ENCODE measurements at places on chromosomes 5 and 9.

DNA sequence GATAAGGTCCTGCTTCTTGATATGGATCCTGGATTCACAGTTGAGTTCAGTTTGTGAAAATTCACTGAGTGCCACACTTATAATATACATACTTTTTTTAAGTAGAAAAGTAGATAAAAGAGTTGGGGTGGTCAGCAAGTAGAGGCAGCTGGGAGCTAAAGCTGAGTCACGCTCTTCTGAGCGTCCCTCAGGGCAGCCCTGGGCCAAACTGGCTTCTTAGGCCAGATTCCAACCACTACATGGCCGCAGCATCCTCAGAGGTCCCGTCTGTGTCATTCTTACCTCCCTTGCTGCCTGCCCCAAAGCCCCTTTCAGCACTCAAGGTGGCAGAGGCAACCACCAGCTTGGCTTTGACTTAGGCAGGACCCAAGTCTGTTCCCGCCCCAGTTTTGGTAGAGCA is 123.3 kb upstream of the TBC1D2 start:
- DNase-seq: no peak

DNA sequence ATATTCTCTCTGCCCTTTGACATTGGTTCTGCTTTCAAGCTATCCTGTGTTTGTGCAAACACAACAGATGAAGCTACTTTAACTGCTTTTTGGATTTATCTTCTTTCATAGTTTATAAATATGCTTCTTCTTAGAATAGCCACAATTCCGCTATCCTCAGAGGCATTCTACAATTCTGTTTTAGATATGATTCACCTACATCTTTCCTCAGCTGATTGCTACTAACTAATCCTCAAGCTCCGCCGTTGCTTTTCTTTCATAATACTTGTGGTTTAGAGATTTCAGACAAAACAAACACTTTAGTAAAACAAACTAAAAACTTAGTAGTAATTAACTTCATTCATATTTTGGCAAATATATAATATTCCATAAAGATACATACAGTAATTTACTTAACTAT is 52.5 kb downstream of the ECPAS start:
- DNase-seq: peak; percentile 31

- no peak for DNase-seq
These were observed 492.6 kb upstream of the BRINP1 start for GRCh38 chr9:119861842-119862241.

DNA sequence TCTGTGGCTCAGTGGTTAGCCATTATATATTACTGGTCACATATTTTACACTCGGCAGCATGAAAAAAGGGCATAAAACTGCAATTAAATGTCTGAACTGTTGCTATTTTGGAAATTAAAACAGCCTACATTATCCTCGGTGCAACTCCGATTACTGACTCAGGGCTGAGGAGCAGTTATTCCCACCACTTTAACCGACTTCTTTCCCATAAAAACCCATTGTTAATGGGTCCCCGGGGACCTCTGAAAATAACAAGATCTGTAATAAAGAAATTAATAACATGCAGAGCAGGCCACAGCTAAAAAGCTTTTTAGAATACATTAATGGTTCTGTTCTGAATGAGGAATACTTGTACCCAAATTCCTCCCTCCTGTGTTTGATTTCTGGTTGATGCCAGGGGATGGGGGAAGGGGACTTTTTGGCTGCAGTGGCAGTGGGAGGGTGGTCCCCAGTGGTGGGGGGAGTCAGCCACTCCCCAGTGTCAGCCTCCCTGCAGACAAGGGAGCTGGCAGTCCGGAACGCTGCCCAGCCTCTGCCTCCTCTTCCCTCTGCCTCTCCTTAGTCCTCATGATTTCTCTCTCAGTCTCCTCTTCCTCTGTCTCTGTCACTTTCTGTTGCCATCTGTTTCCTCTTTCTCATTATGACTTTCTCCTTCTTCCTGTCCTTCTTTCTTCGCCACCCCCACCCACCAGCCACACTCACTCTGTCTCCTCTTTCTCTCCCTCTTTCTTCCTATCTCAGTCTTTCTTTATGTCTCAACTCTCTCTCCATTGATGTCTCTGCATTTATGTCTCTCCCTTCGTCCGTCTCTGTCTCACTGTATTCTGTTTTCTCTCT is 59.0 kb upstream of the ZBTB43 start:
- DNase-seq: no peak

- DNase-seq: no peak
These were observed 336.3 kb downstream of the RASEF start for GRCh38 chr9:82726424-82727276.

- no peak for DNase-seq
These were observed 4.0 kb upstream of the LRRC70 start for GRCh38 chr5:62574599-62574998.

- DNase-seq: no peak
These were observed 136.4 kb downstream of the ZSWIM6 start for GRCh38 chr5:61468483-61468865.

- peak; percentile 38 for DNase-seq
These were observed 32.6 kb upstream of the TTLL11 start for GRCh38 chr9:122125509-122126330.

DNA sequence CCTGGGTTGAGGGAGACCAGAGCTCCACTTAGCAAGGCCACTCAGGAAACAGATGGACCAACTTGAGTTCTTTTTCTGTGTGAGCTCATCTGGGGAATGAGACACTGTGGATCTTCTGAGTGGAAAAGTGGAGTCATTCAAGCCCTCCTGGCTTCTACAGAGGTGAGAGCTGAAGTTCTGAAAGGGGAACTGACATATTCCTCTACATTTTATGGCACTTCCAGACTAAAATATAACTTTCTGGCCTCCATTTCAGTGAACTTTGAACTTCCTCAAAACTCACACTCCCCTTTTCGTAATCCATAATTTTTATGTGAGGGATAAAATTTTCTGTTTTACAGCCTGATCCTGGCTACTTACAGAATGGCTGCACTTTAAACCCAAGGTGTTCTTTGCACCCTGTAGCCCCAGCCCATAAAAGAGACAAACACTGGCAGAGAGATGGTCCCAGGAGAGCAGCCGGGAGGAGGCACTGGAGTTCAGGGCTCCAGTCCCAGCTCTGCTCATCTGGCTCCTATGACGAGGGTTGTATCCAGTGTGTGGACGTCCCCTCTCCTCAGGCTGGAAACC is 10.8 kb downstream of the SPAAR start:
- peak; percentile 48 for DNase-seq

DNA sequence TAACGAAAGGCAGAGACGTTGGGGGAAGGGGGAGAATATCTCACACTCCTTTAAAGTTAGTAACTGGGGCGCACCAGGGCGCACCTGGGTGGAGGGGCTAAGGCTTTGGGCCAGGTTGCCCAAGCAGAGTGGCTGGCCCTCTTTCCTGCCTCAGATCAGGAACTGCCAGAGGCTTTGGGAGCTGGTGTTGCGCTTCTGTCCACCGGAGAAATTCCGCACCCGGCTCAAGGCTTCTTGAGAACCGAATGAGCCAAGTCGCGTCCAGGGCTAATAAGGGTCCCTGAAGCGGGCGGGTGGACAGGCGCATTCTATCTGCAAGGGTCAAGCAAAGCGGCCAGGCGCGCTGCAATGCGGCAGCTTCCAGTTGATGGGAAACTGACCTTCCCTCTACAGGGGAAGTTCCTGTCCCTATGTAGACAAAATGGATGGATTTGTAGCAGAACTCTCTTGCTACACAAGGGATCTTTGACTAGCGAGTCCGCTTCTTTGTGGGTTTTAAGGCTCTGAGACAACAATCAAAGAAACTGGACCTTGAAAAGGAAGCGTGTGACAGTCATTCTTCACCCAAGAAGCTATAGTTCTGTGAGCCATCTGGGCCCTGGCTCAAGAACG is 5.5 kb downstream of the PAX5 start:
- DNase-seq: no peak

DNA sequence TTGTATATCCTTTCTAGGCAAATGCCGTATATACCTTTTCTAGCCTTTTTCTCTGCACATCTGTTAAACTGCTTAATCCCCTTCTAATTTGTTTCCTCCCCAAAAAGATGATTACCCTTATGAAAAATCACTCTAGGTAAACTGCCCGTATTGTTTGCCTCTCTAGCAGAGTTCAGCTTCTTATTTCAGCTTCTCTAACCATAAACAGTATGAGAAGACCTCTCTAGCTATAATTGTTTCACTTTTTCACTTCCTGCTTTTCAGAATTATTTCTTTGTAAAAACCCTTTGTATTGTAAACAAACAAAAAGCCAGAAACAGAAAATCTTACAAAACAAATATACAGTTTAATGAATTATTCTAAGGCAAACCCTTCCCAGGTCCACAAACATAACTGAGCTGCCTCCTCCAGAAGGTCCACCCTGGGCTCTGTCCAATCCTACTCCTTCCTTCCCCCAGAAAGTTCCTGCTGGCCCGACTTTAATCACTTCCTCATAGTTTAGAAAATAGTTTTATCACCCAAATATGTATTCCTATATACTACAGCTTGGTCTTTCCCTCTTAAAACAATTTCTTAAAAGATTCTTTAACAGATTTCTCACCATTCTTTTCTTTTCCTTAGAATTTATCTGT is 158.1 kb downstream of the FGF1 start:
- no peak for DNase-seq

DNA sequence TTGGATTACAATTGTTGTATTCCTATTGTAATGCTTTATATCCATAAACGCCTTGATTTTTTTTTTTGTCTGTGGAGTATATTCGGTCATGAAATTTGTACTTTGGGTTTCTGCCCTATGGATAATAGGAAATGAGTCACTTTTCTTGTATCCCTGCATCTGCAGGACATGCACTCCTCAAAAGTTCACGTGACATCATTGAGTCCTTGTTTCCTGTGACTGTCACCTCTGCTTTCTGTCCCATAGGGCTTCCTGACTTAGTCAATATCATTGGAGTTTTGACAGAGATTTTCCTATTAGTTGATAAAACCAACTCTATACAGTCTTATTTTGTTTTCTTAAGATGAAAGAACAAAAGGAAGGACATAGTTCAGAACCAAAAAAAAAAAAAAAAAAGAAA is 356.3 kb downstream of the MAT2B start:
- no peak for DNase-seq

DNA sequence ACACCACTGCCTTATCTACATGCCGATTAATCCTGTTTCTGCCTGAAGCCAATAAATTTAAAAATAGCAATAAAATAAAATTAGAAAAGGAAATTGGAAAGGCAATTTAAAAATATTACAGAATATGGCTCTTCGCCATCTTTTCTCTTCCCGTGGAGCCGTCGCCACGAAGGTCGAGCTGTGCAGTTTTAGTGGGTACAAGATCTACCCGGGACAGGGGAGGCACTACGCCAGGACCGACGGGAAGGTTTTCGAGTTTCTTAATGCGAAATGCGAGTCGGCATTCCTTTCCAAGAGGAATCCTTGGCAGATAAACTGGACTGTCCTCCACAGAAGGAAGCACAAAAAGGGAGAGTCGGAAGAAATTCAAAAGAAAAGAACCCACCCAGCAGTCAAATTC is 41.7 kb upstream of the SMC5 start:
- DNase-seq: no peak

GRCh38 chr9:33140401-33141360 is 26.5 kb downstream of the B4GALT1 start:
- DNase-seq: no peak

DNA sequence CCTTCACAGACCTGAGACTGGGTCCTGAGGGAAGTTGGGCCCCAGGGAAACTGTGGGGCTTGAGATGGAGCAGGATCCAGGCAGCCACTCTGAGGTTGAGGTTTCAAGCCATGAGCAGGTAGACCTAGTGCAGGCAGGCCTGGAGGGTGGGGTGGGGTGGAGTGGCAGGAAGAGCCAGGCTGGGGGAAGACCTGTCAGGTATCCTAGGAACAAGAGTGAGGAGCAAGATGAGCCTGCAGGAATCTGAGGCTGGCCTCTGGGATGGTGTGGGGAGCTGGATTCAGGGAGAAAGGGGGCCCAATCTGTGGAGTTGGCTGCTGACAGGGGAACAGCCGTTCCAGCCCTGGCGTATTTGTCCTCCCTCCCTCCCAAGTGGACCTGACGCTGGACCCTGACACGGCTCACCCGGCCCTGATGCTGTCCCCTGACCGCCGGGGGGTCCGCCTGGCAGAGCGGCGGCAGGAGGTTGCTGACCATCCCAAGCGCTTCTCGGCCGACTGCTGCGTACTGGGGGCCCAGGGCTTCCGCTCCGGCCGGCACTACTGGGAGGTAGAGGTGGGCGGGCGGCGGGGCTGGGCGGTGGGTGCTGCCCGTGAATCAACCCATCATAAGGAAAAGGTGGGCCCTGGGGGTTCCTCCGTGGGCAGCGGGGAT is 9.8 kb downstream of the RACK1 start:
- DNase-seq: no peak

GRCh38 chr5:142453932-142454331 is 129.1 kb upstream of the SPRY4 start:
- DNase-seq: no peak

DNA sequence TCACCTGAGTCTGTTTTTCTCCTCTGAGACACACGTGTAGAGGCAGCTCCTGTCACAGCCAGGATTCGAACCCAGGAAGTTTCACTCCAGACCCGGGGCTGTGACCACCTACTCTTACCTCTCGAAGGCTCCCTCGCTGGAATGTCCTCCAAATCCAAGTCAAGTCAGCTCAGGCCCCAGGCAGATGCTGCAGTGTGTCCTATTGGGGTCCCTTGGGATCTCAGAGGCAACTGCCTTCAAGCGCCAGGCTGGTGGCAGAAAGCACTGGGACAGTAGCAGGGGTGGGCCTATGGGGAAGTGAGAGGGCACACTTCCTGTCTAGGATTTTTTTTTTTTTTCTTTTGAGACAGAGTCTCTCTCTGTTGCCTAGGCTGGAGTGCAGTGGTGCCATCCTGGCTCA is 762 bp upstream of the ST6GALNAC4 start:
- DNase-seq: no peak

DNA sequence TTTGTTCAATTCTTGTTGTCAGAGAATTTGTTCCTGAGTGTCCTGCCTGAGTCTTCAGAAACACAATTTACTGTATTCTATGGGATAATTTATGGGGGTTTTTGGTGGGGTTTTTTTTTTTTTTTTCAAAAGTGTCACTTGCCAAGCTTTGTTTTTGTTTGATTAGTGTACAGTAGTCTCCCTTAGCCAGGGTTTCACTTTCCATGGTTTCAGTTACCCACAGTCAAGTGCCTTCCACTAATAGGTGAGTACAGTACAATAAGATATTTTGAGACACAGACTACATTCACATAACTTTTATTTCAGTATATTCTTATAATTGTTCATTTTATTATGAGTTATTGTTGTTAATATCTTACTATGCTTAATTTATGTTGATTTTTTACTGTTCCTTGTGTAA is 25.0 kb upstream of the AUH start:
- DNase-seq: no peak

GRCh38 chr5:81994679-81995078 is 22.9 kb downstream of the ATG10 start:
- no peak for DNase-seq

- no peak for DNase-seq
These were observed 47.5 kb downstream of the ADRB2 start for GRCh38 chr5:148873690-148874485.
